ENCODE measurements at places on chromosomes 12 and 14. TPM values are rescaled to one million over a fixed set of nuclear protein-coding genes. Genes with fewer than 3 reads are reported as not detected.

DNA sequence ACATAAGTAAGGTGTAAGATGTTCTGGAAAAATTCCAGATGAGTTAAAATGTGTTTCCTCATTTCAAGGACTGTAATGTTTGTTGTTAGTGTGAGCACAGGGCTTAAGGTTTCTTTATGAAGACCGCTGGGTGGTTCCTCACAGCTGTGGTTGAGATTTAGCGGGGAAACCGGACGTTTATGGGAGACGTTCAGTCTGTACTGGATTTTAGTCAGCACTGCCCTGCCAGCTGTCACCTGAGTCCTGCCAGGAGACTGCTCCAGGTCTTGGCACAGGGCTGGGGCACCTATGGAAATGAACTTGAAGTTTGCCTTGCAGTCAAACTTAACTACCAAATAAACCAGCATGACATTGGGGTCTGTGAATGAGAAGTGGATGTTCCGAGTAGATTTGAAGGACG lies 555.2 kb downstream of the DIO2 start:
- no peak for DNase-seq

- DNase-seq, result no peak
Measured at GRCh38 chr14:91273273-91273884, 28.9 kb upstream of the GPR68 start.

DNA sequence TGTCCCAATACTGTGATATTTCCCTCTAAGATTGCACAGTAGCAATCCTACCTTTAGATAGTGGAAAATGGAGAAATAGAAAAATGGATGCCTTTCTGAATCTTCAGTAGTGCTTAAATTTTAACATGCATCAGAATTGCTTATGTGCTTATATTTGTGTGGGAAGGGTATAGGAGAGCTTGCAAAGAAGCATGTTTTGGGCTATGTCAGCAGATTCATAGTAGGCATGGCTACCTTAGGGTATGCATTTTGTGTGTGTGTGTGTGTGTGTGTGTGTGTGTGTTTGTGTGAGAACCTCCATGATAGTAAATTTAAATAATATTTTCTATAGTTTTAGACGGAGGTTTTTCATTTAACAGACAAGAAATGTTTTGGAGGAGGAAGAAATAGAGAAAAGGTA lies 38.3 kb downstream of the NEUROD4 start:
- no peak for DNase-seq

GRCh38 chr14:95003099-95003960 lies 154.0 kb downstream of the DICER1 start:
- DNase-seq, result no peak

GRCh38 chr12:9731393-9731792 lies 1.5 kb downstream of the CLECL1 start:
- DNase-seq, result no peak

DNA sequence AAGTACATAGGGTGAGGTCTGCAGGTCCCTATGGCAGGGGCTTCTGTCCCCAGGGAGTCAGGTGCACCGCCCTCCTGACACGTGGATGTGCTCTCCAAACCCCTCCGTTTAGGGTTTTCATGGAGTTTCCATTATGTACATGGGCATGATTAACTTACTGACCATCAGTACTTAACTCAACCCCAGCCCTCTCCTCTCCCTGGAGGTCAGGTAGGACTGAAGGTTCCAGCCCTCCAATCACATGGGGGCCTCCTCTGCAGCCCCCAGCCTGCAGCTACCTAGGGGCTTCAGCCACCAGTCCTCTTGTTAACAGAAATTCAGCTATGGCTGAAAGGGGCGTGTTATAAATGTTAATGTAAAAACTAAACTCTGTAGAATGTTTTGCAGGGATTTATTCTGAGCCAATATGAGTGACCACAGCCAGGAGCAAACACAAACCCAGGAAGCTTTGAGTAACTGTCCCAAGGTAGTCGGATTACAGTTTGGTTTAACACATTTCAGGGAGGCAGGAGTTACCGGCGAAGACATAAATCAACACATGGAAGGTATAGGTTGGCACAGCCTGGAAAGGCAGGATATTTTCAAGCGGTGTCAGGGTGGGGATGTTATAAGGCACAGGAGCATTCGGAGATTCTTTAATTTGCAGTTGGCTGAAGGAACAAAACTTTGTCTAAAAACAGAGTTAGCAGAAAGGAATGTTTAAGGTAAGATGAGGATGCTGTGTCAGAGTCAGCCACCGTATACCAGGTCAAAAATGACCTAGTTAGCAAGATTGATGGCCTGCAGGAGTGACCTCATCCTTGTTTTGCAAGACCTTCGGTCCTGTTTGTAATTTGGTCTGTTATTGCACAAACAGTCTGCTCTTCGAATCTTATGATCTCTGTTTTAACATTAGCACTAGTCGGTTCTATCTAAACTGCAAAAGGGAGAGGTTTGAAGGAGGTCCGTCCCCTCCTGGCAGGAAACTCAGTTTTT lies 75.2 kb downstream of the TNFAIP2 start:
- no peak for DNase-seq

- DNase-seq, result no peak
Measured at GRCh38 chr14:59207506-59207933, 19.1 kb downstream of the DAAM1 start.

GRCh38 chr14:65277580-65278270 lies 134.8 kb upstream of the FUT8 start:
- no peak for DNase-seq

GRCh38 chr14:69459122-69459521 lies 25.4 kb upstream of the PLEKHD1 start:
- DNase-seq, result no peak

DNA sequence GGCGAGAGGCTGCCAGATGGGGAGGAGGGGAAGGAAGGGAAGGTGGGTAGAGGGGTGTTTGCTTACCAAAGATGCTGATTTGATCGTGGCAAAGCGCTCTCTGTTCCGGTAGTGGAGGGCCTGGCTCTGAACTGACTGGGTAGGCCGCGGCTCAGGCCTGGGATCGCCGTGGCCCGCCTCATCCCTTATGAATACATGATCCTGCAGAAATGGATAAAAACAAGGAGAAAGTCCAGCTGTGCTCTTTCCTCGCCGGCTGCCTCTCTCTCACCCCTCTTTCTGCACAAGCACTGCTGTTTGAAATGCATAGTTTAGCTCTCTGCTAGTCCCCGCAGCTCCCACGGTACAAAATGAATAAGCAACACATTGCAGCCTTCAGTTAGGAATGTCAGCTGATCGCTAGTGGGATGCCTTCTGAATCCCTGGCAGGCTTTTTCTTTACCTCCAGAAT lies 53.8 kb downstream of the PEBP1 start:
- DNase-seq, result no peak

- DNase-seq, result no peak
Measured at GRCh38 chr12:123099560-123100192, 51.2 kb downstream of the PITPNM2 start.

MIP gene
- total RNA-seq, result not detected

SPIC gene
- not detected for total RNA-seq

GPR137C gene
- total RNA-seq, result 0.17 TPM

FBLN5 gene
- total RNA-seq, result 0.28 TPM

JPH4 gene
- not detected for total RNA-seq

RASSF9 gene
- 2.7 TPM for total RNA-seq
